ENCODE measurements at places on chromosomes 2 and 18.

DNA sequence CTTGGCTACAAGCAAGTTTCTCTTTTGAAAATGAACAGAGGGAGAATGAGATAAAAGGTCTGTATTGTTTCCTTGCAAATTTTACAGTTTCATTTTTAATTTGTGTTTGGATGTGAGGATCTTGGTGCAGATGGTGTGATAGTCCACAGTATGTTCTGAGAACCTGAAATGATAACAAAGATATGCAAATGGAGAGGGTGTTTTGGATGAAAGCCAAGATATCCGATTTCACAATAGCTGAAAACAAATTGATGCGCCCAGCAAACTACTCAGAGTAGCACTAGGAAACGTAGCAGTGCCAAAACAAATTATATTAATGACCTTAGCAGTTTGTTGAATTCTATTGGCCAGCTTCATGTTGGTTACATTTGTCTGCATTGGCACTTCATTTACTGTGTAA, 683.5 kb downstream of the TMEM182 start:
- DNase-seq: peak; percentile 96

GRCh38 chr2:237968048-237968862, 1.4 kb downstream of the UBE2F start:
- DNase-seq: no peak

DNA sequence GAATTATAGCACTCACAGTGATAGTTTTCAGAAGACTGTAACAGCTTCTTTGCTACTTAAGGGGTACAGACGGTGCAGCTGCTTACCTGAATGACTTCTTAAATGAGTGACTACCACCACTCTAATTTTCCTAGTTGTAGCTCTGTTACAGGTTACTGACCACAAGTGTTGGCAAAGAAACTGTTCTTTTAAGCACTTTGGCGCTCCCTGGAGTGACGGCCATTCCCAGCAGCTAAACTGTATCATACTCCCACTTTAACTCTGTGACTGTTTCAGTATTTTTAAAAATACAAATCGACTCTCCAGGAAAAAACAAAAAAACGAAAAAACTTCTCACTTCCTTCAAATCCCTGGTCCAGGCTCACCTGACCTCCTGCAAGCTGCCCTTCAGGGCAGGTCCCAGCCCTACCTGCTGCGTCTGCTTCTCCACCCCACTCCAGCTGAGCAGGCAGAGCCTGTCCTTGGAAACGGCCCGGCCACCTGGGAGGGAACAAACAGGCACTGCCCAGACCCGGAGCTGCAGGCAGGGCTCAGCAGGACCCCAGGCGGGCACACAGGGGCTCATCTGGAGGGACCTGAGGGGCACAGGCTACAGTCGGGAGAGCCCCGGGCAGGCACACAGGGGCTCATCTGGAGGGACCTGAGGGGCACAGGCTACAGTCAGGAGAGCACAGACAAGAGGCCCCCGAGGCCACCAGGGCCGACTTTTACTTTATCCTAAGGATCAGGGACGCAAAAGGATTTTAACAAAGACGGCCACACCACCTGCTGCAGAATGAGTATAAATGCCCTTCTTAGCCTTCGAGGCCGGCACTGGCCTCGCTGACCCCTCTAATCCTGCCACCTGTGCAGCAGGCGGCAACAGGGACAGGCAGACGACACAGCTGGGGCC, 24.5 kb downstream of the SLC66A2 start:
- no peak for DNase-seq

DNA sequence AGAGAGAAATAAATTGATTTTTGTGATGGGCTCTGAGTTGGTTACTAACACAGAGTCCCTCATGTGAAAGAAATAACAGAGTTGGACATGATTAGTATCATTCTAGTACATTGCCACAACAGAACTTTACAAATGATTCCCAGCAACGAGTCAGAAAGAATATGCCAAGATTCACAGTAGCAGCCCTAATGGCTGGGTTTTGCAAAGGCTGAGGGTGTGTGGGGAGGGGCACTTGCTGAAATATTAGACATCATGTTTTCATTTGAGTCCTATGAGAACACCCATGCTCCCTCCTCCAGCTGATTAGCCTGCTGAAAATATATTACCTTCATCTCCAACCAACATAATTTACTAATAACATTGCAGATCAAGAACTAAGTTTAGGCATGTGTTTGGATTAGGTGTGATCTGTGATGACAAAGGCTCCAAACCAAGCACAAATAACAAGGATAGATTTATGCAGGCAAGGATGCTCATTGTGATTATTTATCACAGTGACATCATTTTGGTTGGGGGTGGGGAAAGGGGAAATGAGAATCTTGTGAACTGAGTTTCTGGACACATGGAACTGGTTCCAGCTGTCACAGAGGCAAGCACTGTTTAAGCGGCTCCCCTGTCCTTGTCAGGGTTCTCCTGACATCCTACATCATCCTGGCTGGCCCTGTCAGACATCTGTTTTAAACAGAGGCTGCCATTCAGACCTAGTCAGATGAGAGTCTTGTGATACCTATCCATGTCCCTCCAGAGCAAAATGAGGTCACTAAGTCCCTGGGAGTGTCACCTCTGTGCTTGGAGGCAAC, 205.8 kb upstream of the NCKAP5 start:
- no peak for DNase-seq

- DNase-seq: no peak
These were observed 93.6 kb downstream of the ASAP2 start for GRCh38 chr2:9300214-9300613.

GRCh38 chr2:10935953-10936942, 24.5 kb downstream of the KCNF1 start:
- no peak for DNase-seq

- no peak for DNase-seq
These were observed 3.6 kb upstream of the TMEM150A start for GRCh38 chr2:85606116-85606455.

DNA sequence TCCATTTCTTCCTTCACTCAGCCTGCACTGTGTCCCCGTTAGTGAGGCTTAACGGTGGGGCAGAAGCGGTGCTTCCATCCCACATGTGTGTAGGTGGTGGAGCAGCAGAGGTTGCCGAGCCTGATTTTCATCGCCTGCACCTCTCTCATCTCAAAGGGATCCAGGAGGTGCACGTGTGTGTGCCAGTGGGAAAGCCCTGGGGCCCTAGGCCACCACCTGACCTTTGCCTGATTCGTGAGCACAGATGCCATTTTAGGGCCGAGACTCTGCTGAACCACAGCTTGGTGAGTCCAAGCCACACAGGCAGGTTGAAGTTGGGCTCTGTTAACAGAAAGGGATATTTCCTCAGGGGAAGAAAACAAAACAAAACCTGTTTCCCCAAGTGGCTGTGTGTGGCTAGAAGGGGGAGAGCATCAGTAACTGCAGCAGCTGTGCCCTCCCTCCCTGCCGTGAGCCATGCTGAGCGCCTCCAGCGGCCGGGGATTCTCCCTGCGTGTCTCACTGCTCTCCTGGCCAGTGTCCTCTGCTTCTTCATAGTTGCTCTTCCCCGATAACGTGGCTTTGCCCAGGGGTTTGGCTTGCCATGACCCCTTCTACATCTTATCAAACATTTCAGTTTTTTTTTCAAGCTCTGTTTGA, 81.5 kb downstream of the MAPRE2 start:
- peak; percentile 14 for DNase-seq

- DNase-seq: no peak
These were observed 97.1 kb downstream of the DPP4 start for GRCh38 chr2:161976917-161977316.

DNA sequence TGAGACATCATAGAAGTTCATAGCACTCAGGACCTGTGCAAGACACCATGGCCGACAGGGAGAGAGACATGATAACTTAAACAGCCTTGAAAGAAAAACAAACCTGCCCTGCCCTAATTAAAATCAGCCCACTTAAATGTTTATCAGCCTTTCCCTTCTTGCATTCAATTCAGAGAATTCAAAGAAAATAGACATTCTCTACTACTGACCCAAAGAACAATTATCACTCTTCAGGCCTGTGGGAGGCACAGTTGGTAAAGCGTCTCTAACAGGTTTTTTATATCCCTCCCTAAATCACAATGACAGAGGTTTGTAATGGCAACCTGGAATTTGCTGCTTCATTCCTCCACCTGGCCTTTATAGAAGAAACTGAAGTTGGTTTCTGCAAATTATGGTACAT, 1.7 kb downstream of the CDK15 start:
- DNase-seq: no peak

DNA sequence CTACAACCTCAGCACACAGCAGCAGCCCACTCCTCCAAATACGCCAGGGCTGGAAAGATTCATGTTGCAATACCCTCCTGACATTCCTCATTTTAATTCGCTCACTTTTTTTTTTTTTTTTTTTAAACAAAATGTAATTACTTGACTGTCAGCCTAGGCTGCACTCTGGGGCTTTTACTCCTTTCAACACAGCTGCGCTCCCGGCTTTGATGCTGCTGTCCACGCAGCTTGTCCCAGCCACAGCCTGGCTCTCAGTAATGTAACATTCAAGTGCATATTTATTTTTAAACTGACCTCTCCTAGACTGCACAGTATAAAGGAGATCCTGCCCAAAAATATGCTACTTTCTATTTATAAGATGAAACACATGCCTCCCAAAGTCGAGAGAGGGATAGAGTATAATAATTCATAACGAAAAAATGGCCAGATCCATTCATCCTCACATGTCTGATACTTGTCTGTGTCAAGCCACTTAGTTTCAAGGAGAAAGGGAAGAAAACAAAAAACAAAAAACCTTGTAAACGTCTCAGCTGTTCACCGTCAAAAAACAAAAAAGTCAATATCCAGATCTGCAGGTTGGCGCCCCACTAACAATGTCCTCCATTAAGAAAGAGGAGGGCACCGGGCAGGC, 949 bp downstream of the CDC42EP3 start:
- DNase-seq: no peak

- no peak for DNase-seq
These were observed 80.5 kb upstream of the KIF5C start for GRCh38 chr2:148794558-148794957.

DNA sequence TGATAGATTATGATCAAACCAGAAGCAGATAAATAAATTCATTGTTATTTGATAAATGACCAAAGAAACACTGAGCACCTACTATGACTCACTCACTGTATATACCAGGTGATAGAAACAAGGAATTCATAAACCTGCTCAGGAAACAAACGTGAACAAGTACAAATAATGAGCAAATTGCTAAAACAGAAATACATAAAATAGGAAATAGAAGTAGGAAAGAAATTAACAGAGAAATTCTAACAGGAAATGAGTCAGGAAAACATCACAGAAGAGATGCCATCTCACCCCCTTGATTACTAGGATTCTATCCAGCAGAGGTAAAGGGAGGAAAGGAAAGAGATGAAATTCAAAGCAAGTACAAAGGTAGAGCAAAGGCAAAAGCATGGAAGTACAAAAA, 31.3 kb downstream of the EXOC6B start:
- DNase-seq: no peak

DNA sequence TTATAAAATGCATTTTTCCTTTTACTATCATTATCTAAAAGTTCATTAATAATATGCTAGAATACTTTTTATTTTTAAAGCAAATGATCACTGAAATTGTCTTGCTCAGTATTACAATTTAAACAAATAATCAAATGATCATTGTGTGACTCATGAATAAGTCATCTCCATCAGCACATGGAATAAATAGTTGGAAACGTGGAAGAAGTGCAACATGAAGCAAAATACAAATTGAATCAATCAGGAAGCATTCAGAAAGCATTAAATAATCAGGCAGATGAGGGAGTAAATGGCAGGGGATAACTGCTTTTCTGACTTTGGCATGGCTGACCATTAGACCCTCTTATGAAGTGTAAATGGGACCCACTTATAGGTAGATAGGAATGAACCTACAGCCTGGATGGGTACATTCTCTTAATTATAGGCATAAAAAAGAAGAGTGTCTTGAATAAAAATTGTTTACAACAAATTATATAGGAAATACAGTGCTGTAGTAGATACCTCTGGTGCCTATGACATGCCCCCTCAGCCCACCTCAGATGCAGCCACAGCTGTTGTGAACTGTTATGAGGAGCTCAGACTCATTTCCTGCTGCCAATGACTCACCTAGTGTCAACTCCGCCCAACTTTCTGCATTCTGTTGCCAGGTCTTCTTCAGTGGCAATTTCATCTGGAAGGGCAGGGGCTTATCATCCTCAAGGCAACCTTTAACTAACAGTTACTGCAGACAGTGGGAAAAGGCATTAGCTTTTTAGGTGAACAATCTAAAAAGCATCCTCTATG, 936.0 kb downstream of the TRIB2 start:
- no peak for DNase-seq

DNA sequence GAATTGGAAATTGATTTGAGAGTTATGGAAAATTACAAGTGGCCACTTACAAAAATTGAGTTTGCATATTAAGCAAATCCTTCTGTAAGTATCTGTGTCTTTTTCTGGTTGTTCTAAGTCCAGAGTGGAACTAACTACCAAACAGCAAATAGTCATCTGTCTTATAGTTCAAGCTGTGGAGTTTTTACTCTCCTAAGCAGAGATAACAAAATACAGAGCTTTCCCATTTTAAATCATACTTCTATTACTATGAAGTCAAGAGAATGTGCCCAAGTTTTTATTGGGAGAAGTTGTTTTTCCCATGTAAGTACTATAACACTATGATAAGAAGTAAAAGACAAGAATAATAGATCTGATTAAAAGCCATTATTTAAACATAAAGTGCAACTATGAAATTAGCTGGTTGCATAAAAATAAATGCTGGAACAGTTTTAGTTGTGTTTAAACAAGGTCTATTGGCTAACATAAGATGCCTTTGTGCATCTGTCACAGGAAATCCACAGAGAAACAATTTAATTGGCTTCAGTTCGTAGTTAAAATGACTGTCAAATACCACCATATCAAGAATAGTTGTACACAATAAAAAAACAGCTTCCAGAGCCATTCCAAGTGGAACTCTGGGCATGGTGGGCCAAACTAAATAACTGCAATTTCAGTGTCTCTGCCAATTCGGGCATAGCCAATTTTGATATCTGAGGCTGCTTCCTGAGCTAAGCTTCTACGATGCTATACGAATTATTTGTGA, 1467.4 kb upstream of the NXPH2 start:
- DNase-seq: no peak

DNA sequence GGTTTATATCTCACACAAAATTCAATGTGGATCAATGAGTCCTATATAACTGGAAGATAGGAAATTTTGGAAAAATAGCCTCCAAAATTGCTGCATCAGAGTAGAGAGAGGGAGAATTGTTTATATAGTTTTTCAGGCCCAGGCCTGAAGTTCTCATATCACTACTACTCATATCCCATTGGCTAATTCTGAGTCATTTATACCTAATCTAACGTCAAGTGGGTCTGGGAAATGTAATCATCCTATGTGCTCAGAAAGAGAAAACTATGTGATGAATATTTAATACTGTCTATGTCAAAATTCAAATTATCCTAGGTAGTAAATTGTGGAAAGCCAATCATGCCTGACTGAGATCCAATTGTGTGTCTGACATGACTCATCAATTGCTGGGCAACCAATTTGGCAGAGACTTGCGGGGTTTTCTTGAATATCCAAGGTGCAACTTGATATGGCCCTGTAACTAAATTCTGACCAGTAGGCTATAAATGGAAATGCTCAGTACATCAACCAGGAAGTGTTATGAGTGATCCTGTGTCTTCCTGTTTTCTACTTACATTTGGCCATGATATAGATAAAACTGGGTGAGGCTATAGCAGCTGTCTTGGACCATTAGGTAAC, 744.4 kb downstream of the KCNJ3 start:
- DNase-seq: no peak

- DNase-seq: no peak
These were observed 148.0 kb downstream of the SMAD7 start for GRCh38 chr18:48802543-48803290.

- DNase-seq: no peak
These were observed 63.4 kb upstream of the BOD1L2 start for GRCh38 chr18:57083485-57083884.

All from NCI-H526 treated with DMSO at 0.1 percent for 48 hours (cell line).